ENCODE measurements at places on chromosomes 11 and 22.

DNA sequence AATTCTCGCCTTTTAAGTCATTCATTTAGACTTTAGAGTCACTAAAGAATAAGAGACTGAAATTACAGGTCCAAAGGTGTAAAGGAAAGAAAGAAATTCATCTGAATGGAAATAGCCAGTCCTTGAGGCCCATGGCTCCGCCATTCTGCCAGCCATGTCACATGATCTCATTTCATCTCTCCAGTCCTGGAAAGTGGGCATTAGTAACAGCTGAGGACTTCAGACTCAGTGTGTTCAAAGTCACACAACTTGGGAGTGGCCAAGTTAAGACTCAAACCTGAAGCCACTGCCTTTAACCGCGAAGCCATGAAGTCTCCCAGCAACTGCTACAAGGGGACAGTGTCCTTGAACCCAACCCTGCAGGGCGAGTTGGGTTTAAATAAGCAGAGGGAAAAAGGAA, 103.7 kb downstream of the PRR5L start:
- no peak for DNase-seq

- no peak for DNase-seq
Measured at GRCh38 chr22:26724414-26724813, 67.0 kb downstream of the MIAT start.

- DNase-seq = peak; percentile 44
Measured at GRCh38 chr11:29333993-29334775, 682.6 kb downstream of the KCNA4 start.

DNA sequence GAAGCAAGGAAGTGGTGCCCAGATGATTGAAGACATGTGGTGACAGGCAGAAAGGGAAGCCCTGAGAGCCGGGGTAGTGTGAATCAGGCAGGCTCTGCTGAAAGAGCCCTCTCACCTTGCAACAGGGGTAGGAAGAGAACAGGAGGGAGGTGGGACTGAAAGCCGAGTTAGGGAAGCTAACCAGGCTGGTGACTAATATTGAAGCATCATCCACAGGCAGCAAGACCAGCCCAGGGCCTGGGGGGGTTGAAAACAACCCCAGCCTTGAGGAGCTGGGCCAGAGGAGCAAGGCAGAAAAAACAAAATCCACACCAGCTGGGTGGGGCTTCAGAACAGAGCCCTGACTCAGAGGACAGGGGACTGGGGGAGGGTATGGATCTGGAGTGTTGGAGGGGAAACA, 35.0 kb upstream of the CRTAM start:
- no peak for DNase-seq

DNA sequence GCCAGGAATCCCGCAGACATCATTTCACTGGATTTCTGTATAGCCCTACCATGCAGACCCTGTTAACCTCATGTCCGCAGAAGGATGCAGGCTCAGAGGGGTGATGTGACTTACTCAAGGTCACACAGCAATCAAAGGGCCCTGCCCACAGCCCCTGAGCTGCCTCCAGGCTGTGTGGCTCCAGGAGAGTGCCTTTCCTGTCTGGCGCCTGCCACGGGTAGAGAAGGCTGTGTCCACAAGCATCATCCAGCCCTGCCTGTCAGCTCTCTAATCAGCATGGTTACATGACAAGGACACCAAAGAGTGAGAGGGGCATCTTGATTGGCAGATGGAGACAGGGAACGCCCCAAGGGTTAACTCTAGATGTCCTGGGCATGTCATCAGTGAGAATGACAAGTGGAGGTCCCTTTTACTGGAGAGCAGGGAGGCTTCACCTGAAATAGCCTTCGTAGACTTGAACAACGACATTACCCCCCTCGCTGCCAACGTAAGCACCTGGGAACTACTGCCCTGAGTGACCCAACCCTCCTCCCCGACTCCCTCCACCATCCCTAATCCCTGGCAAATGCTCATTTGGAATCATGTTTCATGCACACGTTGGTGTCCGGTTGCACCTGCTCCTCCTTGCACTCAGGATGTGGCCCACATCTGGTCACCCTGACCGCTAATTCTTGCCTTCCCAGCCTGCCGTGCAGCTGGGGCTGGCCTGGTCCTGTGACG, 6.9 kb downstream of the FGF19 start:
- no peak for DNase-seq

DNA sequence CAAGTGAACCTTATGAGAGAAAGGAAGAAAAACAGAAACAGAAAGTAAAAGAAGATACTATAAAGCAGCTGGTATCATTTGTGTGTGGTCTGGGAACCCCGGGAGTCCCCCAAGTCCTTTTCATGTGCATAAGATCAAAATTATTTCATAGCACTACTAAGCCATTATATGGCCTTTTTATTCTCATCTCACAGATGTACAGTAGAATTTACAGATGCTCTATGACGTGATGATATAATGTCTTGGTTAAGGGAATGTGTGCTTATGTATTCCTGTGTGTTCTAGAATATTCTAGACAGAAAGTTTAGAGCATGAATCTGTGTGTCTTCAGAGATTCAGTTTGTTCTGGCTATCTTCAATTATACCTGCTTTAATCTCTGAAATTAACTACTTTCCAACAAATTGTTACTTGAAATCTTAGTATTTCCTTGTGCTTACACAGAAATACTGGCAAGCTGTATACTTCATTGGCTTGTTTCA, 8.6 kb upstream of the TPP1 start:
- DNase-seq = no peak

GRCh38 chr11:58742140-58742539, 10.4 kb upstream of the GLYAT start:
- no peak for DNase-seq

DNA sequence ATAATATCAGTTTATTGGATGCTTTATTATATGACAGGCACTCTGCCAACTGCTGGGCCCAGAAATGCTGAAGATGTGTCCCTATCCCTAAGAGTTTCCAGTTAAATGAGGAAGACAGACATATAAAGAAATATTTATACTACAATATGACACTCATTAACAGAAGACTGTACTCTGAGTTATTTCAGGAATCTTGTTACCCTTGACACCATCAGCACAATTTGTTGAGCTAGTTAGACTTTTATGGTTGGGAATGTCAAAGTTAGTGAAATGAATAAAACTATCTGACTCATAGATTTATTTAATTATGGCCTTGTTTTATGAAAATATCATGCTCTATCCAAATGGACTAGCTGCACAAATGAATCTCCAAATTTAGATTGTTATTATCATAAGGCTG, 25.6 kb upstream of the MSANTD4 start:
- no peak for DNase-seq

- DNase-seq = no peak
Measured at GRCh38 chr11:31676280-31676982, 134.7 kb downstream of the PAX6 start.

DNA sequence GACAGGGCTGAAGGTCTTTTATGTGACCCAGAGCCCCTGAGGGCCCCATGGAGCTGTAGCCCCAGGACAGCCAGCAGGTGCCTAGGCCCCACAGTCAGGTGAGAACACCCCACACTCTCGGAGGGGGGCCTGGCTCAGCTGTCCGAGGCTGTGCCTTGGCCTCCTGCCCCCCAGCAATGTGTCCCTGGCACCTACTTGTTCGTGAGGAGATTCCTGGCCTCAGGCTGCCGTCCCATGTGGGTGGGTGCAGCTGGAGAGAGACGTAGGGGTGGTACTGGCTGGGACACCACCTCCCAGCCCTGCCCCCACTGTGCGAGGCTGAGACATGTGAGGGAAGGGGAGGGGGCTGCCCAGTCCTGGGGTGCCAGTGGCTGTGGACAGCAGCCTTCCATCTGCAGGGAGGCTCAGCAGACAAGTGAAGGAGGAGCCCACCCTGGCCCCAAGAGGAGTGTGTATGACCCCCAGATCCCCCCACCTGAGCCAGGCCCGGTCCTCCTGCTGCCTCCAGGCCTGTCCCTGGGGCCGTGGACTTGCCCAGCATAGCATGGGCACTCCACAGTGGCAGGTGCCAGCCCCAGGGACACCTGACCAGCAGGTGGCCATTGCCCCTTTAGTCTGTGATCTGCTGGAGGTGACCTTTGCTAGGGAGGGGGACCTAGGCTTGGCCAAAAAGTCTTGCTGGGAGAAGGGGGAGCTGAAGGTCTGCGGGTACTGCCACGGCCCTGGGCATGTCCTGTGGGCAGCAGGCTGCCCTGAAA, 17.0 kb downstream of the IL17REL start:
- no peak for DNase-seq

DNA sequence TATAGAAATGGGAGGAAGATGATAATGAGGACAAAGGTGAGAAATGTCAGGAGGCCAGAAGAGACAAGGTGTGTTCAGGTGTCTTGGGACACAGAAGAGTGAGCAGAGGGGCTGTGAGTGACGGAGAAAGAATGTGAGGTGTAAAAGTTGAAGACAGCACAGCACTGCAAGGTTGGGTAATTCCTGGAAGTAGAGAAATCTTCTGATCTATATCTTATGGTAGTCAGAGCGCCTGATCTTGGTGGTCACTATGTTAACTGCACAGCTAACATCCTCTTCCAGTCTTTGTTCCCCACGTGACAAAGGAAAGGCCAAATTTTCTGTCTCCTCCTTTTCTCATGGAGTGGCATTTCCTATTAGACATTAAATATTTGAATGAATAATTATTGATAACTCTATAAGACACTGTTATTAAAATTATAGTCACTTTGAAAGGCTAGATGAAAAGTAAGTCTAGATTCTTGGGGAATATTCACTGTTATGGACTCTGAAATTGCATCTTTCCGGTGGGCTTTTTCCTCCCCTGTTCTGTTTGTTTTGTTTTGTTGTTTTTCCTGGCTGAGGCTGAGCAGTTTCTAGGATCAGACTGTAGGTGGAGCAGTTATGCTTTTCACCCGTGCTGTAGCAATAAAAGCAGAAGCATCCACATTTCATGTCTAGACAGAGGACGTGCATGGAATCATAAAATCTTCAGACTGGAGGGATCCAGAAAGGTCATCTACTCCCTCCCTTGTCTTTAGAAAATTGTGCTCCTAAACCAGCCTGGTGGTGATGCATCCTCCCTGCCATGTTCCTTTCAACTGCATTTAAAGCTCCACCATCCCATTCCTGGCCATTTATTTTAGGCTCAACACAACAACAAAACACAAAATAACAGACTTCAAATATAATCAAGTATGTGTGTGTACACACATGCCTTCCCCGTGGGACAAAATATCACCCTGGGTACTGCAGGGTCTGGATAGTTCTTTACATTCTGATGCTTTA, 26.6 kb downstream of the SC5D start:
- DNase-seq = peak; percentile 84

- DNase-seq = peak; percentile 9
Measured at GRCh38 chr11:43943931-43944751, 1.7 kb downstream of the C11orf96 start.

DNA sequence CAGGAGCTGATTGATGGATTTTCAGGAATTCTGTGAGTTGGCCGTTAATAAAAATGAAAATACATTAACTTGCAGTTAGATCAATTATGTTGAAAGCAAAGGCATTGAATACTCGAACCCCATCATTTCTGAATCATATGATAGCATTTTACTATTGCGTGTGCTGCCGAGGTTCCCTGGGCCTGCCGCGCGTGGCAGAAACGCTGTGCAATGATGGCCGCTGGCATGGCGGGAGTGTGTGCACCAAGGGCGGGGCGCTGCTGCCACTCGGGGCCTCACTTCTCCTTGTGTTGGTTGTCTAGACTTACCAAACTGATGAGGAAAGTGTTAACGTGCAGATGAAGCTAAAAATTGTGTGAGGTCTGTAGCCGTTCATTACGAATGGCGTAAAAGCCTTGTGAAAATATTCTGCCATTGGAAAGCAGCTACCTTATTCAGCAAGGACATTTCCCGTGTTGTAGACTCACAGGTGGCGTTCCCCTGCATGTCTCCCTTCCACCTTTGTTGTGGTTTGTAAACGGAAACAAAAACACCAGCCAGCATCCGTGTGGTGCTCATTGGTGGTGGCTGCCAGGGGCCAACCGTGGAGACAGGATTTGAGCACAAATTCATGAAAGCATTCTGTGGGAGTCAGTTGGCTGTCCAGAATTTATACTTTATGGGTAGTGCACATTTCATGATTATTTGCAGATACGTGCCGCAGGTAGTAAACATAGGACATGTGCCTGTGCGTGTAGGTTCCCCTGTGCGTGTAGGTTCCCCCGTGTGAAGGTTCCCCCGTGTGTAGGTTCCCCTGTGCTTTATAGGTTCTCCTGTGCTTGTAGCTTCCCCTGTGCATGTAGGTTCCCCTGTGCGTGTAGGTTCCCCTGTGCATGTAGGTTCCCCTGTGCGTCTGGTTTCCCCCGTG, 5.9 kb upstream of the GRAMD4 start:
- no peak for DNase-seq

DNA sequence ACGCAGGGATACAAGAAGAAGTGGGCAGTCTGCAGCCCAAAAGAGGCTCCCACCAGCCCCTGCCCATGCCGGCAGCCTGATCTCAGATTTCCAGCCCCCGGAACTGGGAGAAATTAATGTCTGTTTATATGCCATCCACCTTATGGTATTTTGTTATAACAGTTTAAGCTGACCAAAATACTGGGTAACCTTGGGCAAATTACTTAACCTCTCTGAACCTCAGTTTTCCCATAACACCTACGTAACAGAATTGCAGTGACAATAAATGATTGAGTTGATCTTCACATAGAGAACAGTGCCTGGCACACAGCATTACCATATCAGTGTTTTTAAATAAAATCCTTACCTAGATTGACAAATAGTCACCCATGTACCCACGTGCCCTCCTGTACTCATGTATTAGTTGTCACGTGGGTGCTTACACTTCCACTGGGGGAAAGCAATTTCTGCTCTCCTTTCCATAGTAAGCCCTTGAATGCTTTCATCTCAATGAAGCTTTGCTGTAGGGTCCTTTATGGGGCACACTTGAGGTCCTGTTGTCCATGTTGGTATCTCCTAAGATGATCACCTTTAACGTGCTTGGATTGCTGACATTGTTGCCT, 54.2 kb upstream of the PHF21A start:
- no peak for DNase-seq

GRCh38 chr11:975827-976226, 50.2 kb downstream of the AP2A2 start:
- peak; percentile 28 for DNase-seq

DNA sequence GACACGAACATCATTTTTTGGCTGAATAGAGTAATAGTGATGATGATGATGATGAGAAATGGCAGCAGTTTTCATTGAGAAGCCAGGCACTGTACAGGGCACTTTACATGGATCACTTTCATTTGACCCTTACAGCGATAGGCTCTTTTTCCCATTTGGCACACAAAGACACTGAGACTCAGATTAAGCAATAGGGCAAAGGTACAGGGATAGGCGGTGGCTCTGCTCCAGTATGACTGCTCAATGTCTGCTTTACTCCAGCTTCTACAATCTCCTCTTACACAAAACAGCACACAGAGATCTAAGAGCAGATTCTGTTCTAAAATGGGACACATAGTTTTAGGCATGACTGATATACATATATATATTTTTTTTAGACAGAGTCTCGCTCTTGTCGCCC, 40.6 kb downstream of the MPPED2 start:
- no peak for DNase-seq

- DNase-seq = peak; percentile 15
Measured at GRCh38 chr11:104918113-104918824, 20.0 kb upstream of the CASP12 start.

GRCh38 chr11:14315130-14315529, 43.9 kb downstream of the RRAS2 start:
- DNase-seq = no peak

GRCh38 chr11:73114110-73114834, 27.8 kb downstream of the FCHSD2 start:
- no peak for DNase-seq

GRCh38 chr11:109818290-109818689, 274.9 kb upstream of the ZC3H12C start:
- DNase-seq = no peak

GRCh38 chr11:69320756-69321741, 27.1 kb downstream of the MYEOV start:
- DNase-seq = no peak

All from KBM-7 (cell line).